ENCODE measurements at places on chromosomes 11 and 22.

DNA sequence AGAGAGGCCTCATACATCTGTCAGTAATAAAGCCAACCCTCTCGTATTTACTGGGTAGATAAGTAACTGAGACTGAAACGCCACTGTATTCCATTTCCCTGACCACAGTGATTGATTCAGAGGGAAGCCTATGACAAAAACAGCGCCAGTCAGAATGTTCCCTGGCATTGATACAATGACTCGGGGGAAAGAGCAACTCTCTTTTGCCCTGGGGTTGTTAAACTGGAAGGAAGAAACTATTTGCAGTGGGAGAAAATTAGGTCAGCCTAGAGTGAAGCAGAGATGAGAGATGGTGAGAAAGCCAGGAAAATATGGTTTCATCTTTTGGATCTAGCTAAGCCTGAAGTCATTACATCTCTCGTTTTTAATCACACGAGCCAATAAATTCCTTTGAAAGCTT is 48.6 kb upstream of the RBFOX2 start:
- no peak for DNase-seq

DNA sequence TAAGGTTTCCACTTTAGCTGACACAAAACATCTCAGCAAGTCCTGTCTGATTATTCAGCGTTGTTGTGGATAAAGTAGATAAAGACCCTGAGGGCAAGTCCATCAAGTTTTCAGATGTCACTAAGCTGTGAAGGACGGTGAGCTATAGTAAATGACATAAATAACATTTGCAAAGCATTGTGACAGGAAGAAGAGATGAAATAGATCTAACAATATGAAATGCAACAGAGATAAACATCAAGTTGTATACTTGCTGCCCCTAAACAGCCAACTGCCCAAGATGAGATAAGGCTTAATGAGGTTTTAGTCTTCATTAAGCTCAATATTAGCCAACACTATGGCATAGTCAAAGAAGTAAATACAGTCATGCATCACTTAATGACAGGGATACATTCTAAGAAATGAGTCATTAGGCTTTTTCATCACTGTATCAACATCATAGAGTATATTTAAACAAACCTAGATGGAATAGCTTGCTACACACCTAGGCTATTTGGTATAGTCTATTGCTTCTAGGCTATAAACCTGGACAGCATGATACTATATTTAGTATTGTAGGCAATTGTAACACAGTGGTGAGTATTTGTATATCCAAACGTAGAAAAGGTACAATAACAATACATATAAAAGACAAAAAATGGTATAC is 625.1 kb upstream of the ANO5 start:
- DNase-seq, result no peak

GRCh38 chr11:1521382-1522080 is 35.0 kb upstream of the MOB2 start:
- DNase-seq, result no peak

GRCh38 chr22:24161909-24162308 is 19.4 kb upstream of the SUSD2 start:
- no peak for DNase-seq

DNA sequence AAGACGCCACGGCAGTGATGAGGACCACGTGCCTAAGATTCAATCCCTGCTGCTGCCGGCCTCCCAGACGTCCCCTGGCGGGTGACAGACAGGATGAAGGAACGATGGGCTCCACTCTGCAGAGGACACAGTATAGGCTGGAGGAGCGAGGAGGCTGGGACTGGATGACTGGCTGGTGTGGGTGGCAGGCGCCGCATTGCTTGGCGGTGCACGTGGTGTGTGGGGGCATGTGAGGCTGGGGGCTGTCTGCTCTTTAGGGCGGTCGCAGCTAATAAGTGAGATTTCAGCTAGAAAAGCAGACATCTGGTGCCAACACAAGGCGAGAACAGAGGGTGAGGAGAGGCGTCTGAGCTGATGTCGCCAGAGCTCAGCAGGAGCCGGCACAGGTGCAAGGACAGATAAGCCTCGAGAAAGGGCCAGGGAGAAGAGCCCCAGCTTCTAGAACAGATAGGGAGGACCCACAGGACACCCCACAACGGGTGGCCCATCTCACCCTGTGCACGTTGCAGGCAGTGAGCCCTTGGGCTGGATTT is 33.2 kb downstream of the TSPAN4 start:
- no peak for DNase-seq

DNA sequence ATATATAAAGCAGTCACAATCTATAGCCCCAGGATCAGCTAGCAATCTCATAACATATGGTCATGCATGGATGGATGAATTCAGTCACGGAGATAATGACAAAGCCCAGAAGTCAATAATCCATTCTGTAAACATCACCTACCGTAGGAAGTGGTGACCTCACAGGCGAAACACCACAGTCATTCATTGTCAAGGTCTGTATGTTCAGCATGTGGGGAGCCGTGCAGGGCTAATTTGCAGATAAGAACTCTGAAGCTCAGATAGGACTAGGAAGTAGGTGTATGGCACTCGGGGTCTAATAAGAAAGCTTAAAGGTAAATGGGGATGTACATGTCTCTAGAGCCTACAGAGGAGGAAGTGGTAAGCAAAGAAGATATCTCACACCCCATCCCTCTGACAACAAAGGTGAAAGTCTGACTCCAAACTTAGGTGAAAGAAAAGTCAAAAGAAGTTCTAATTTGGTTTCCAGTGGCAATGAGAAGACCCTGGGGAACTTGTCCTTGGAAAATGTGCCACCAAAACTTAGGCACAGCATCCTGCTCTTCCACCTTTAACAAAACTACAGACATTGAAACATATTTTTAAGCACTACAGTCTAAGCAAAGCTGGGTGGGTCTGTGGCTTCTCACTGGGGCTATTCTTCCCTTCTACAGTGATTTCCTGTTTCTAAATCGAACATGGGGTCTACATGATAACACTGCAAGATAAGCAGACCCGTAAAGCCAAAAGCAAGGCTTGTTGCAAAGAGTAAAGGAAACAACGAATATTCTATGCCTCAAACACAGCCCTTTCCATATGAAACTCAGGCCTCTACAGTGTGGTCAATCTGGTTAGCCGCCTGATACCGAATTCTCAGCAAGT is 5.2 kb downstream of the CRTAM start:
- DNase-seq, result no peak

DNA sequence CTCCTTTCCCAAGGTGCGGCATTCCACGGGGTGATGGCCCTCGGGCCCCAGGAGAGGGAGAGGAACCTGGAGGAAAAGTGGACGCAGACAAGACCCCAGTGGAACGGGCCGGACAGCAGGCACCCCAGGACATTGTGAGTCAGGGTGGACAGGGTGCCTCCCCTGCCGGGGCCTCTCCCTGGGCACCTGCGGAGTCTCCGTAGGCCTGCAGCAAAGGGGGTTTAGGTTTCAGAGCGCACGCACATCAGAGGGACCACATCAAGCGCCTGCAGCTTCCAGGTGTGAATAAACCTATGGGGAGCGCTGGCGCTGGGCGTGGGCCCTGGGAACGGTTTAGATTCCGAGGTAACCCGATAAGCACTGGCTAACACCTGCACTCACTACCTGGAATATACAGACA is 22.7 kb upstream of the FGF19 start:
- DNase-seq, result no peak

- peak; percentile 93 for DNase-seq
These were observed 6.7 kb downstream of the CAPN5 start for GRCh38 chr11:77073328-77074001.

GRCh38 chr22:27406389-27406861 is 395.1 kb downstream of the MN1 start:
- DNase-seq, result no peak

- no peak for DNase-seq
These were observed 36.9 kb downstream of the CHRDL2 start for GRCh38 chr11:74694136-74694930.

DNA sequence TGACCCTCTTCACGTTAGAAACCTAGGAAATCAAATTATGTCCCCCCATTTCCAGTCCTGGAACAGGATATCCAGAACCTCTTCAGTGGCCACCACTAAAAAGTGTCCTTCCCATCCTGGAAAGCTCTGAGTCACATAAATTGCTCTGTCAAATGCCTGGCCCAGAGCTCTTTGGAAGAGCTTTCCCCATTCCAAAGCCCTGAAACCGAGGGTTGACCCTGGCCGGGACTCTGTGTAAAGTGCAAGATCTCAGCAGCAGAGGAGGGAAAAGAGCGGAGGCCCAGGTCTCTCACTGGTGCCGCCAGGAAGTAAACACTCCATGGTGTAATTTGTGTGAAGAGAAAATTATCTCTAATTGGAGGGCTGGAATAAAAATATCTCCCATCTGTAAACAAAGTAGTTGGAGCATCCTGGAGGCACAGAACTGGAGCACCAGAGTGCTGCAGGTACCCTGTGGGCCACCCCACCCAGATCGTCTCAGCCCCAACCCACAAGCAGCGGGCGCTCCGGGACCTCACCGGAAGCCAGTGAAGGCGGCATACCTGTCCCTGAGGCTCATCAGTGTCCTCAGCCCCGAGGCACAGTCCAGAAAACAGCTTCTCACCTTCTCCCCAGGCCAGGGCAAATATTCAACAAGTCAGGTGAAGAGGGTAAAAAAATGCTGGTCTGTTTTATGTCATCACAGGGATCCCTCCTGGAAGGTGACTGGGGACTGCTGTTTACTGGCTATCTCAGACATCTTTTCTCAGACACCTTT is 4.7 kb upstream of the JAM3 start:
- peak; percentile 73 for DNase-seq

DNA sequence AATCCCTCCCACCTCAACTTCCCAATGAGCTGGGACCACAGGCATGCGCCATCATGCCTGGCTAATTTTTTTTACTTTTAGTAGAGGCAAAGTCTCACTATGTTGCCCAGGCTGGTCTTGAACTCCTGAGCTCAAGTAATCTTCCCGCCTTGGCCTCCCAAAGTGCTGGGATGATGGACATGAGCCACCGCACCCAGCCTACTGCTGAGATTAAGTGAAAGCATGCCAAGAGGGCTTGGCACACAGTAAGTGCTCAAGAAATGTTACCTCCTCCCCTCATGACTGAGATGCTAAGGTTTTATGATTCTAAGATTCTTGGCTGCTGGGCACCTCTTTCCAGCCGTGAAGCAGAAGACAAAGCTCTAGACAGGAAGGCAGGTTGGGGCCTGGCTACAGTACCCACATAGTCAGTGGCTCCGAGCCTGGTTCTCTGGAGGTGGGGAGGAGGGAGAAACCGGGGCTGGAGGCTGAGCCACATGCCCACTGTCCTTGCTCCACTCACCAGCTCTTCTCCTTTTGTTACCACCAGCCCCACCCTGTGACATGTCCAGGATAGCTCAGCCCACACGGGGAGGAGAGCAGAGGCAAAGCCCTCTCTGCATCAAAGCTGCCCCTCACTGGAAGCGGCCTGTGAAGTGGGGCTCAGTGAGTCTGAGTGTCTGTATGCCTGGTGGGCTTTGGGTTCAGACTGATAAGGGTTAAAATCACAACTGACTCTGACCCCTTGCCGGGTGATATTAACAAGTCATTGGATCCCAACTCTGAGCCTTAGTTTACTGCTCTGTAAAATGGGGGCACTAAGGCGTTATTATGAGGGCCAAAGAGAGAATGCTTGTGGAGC is 12.9 kb downstream of the ARHGEF17 start:
- DNase-seq, result no peak

DNA sequence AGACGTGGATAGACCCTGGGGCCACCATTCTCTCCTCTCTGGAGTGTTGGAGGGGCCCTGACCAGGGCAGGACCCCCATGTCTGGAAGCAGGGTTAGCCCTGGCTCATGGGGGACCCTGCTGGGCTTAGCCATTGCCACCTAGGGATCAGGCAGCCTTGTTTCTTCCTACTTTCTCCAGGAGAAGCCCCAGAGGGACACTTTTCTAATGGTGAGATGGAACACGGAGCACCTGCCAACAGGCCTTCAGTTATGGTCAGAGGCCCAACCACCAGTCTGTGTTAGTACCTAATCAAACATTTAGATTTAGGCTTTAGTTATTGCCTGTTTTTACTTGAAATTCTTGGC is 1.9 kb upstream of the C22orf39 start:
- no peak for DNase-seq

- DNase-seq, result peak; percentile 90
These were observed 1.4 kb downstream of the CTTN start for GRCh38 chr11:70399681-70400112.

- no peak for DNase-seq
These were observed 39.6 kb downstream of the SYT9 start for GRCh38 chr11:7291100-7291829.

- DNase-seq, result no peak
These were observed 5.9 kb downstream of the TAB1 start for GRCh38 chr22:39405346-39406085.

DNA sequence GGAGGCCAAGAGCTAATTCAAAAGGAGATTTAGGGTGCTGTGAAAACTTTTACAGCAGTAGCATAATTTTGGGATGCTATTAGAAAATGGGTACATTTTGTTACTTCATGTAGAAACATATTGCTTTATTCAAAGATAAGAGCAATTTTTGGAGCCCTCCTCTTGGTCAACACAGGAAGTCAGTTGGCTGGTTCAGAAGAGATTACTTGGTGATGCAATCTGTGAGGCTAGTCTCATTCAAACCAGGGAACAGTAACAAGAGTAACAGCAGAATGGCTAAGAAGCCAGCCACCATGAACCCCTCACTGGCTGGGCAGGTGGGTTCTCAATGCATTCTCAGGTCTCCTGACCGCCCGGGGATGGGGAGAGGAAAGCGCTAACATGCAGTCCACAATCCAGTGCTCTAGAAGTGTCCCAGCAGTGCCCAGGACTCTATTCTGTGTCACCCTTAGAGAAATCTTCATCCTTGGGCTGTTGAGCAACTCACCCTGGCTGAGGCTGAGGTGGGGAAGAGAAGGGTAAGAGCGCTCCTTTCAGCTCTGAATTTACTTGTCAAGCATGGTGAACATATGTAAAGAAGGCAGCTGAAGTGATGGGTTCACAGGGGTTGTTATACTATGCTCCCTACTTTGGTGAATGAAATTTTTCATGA is 262.2 kb upstream of the UBASH3B start:
- DNase-seq, result no peak

GRCh38 chr11:120125024-120125423 is 12.9 kb downstream of the TRIM29 start:
- no peak for DNase-seq

GRCh38 chr11:26806219-26806618 is 84.4 kb upstream of the SLC5A12 start:
- no peak for DNase-seq

GRCh38 chr11:120906766-120907165 is 117.1 kb upstream of the TBCEL start:
- no peak for DNase-seq

DNA sequence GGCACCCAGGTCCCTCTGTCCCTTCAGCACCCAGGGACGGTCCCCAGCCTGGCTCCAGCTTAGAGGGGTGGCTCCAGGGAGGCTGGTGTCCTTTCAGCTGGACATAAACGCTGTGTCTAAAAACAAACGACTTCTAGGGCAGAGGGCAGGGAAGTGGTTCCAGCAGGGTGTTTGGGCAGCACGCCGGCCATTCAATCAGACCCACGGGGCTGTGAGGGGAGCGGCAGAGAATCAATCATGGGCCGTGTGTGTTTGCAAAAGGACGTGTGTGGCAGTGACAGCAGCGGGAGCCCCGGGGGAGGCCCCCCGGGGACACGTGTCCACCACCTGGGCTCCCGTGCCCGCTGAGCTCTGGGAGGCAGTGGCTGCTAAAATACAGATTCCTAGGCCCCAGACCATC is 127.7 kb downstream of the MN1 start:
- DNase-seq, result no peak
